Fibroblast of lung (primary cell): ENCODE measurements at places on chromosomes 13 and 19. TPM values are rescaled to one million over a fixed set of nuclear protein-coding genes. Genes with fewer than 3 reads are reported as not detected.

THSD8 gene
- polyA plus RNA-seq: 2.8 TPM in 1 of 2 replicates, not detected in the other

NUP62 gene
- 8.9 and 17.0 TPM in 2 replicates for polyA plus RNA-seq

ELSPBP1 gene
- polyA plus RNA-seq: not detected in 2 replicates

ZNF763 gene
- 0.94 and 1.6 TPM in 2 replicates for polyA plus RNA-seq

SHD gene
- not detected in 2 replicates for polyA plus RNA-seq
